ENCODE measurements at places on chromosomes 6 and 20.
A peak's percentile ranks its signal among the peaks of the same experiment; 100 is the strongest.

GRCh38 chr20:45347936-45348778 is at the start of gene SDC4:
Gene SDC4, minus strand, starts transcription at chr20:45348424. Its CDS starts 40 bp downstream, at chr20:45348384.
- no peak for DNase-seq

DNA sequence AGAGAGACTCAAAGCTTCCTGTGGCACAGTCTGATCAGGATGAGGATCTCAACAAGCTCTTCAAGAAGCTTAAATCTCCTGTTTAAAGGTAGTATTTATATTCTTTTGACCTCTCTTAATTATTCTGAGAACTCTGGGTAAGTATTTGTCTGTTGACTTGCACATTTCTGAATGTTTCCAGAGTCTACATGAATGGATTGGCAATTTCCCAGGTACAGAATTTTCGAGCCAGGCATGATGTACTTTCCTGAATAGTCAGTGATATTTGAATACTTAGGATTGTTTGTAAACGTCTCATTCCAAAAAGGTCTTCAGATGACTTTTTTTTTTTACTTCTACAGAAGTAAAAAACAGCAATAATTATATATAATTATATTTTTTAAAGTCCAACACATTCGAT is 293.4 kb downstream of the TBC1D32 start:
- peak; percentile 7 for DNase-seq

DNA sequence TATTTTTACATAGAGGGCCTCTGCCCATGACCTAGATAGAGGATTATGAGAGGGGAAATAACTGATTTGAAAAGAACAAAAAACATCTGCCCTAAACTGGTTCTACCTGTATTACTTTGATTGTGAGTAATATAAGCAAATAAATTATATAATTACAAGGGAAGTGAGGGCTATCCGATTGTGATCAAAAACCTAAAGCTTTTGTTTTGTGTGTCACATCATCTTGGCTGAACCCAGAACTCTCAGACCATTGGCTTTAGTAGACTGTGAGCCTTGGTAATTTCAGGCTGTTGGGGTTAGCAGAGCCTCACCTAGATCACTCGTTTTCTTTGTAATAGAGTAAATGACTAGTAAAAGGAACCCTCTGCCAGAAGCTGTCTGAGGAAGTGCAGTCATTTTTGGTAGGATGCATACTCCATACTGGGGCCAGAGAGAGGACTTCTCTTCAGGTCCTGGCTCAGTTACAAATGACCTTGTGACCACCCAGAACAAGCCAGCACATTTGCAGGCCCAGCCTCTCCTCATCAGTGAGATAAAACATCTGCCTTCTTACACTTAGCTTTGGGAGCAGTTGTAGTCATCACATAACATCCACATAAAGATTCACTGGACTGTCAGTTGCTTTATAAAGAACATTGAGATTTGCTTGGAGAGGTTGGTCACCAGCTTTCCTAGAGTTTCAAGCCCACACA is 13.5 kb downstream of the STK35 start:
- DNase-seq: peak; percentile 32

DNA sequence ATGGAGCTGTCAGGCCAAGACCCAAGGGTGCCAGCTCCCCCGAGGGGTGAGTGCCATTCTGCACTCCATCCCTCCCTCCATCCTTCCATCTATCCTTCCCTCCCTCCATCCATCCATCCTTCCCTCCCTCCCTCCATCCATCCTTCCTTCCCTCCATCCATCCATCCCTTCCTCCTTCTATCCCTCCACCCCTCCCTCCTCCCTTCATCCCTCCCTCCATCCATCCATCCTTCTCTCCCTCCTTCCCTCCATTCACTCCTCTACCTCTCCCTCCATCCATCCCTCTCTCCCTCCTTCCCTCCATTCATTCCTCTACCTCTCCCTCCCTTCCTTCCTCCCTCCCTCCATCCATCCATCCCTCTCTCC is 41.3 kb upstream of the MRGBP start:
- DNase-seq: no peak

- no peak for DNase-seq
Measured at GRCh38 chr6:100472674-100473073, 8.0 kb upstream of the SIM1 start.

DNA sequence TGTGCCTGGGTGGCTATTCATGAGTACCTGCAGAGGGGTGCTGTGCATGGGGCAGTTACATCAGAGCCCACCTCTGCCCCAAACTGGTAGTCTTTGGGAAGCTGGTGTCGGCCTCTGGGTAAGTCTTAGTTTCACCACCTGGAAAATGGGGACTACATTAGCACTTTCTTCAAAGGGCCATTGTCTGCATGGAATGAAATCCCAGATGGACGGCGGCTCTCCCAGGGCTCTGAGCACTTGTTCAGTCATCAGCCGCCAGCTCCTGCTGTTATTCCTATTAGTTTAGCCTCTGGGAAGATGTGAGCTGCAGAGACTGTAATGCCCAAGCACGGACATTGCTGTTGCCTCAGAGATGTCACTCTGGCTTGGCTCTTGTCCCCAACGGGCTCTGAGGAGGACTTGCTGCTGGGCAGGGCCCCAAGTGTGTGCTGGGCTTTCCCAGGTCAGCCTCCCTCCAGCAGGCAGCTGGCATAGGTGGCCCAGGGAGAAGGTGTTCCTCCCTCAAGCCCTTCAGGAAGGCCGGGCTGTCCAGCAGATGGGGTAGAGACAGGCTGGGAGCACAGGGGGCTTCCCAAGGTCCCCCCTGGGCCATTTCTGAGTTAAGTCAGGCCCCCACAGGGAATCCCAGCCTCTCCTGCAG is 268.3 kb downstream of the TFAP2C start:
- DNase-seq: no peak

- DNase-seq: no peak
Measured at GRCh38 chr6:142707255-142707654, 237.7 kb downstream of the HIVEP2 start.

Measured in muscle of back (tissue), 13 donors.